ENCODE measurements at places on chromosomes 7 and 10. TPM values are rescaled to one million over a fixed set of nuclear protein-coding genes. Genes with fewer than 3 reads are reported as not detected.

Gene NSUN5
- total RNA-seq = 50.2 TPM

Gene PNLIPRP3
- 0.13 TPM for total RNA-seq

DNA sequence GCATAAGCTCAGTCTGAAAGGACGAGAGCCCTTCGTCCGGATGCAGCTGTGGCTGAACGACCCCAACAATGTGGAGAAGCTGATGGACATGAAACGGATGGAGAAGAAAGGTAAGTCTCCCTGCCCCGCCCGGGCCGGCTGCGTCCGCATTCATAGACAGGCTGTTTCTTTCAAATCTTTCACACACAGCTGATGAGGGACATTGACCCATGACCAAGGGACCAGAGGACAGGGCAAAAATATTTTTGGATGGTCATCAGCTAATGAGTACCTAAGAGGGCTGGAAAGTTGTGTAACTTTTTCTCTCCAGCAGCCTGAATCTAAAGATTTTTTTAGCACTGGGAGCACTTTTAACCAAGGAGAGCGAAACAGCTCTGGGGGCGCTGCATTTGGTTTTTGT lies 52.5 kb upstream of the SH2B2 start:
- DNase-seq = no peak

DNA sequence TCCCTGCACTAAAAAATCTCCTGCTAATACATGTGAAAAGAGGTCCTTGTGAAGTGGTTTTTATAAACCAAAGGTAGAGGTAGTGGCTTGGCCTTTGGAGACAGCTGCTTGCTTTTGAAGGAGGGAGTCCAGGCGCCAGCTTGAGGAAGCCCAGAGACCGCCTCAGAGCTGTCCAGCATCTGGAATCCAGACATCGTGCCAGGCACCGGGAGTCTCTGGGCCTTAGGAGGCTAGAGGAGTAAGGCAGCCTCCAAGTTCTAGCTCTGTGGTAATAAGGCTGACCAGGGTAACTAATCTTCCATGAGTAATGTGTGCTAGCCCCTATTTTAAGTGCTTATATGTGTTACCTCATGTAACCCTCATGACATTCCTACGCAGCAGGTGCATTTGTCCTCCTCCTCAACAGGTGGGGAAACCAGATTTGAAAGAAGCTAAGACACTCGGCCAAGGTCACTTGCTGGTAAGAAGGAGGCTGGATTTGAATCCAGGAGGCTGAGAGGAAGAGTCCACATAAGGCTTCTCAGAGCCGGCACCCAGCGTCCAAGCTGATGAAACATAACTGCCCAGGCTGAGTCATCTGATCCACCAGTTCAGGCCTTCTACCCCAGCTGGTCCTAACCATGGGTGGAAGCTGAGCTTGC lies 26.1 kb downstream of the PRLHR start:
- DNase-seq = peak; percentile 44

DNA sequence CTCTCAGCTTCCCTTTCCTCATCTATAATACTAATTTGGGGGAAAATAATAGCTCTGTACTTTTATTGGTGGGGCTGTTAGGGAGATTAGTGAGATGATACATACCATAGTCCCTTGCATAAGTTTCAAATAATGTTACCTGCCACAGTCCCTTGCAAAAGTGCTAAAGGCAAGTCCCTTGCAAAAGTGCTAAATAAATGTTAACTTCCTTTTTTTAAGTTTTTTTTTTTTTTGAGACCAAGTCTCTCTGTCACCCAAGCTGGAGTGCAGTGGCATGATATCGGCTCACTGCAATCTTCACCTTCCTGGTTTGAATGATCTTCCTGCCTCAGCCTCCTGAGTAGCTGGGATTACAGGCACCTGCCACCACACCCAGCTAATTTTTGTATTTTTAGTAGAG lies 43.4 kb upstream of the SRGN start:
- no peak for DNase-seq

DNA sequence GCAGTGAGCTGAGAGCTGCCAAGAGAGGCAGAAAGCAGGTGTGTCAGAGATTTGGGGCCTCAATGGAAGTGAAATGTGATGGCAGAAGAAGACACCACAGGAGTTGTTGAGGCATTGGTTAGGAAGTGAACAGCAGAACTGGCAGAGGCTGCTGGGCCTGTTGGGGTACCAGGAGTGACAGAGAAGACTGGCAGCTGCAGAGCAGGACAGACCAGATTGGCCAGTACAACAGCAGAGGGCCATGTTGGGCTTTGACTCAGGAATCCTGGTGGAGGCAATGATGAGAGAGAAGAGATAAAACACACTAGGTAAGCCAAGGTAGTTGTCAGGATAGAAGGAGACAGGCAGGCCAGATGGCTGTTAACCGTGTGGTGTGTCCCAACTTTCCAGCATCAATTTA lies 19.9 kb upstream of the HERPUD2 start:
- DNase-seq = no peak

- no peak for DNase-seq
These were observed 158.6 kb upstream of the TCF7L2 start for GRCh38 chr10:112791447-112791846.
